Naive thymus-derived CD8-positive, alpha-beta T cell (primary cell): ENCODE measurements at places on chromosomes 12 and 14.

DNA sequence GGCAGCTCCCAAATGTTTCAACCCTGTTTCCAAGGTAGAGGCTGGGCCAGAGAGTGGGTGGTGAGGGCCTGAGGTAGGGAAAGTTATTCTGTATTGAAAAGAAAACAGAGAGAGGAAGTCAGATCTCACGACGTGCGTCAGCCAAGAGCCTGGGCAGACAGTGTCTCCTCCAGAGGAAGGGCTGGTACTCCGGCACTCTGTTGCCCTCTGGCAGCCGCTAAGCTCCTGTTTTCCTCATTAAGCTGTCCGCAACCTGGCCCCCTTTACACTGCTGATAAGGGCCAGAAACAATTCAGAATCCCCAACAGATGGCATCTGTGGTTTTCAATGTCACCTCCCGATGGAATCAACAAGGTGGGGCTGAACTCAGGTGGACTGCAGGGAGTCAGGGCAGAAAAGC is 26.0 kb upstream of the LTBP2 start:
- H3K27ac ChIP-seq = no peak overlapping the region
- H3K4me1 ChIP-seq = no peaks in the 10 kb centered on the region
- H3K36me3 ChIP-seq = no peaks in the 10 kb centered on the region
- no peak for DNase-seq

DNA sequence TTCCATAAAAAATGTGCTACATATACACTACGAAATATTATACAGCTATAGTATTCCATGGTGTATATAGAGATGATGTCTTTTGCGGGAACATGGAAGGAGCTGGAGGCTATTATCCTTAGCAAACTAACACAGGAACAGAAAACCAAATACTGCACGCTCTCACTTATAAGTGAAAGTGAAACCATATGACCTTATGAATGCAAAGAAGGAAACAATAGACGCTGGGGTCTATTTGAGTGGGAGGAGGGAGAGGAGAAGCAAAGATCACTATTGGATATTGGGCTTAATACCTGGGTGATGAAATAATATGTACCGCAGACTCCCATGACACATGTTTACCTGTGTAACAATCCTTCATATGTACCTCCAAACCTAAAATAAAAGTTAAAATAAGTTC is 142.8 kb downstream of the LRFN5 start:
- no peaks in the 10 kb centered on the region for H3K36me3 ChIP-seq
- H3K4me3 ChIP-seq = peak overlapping the region; percentile 77
- H3K27ac ChIP-seq = peak overlapping the region; percentile 90
- H3K27me3 ChIP-seq = no peaks in the 10 kb centered on the region
- peaks cover 19% of the 10 kb centered on the region for H3K4me1 ChIP-seq
- DNase-seq = peak; percentile 42

DNA sequence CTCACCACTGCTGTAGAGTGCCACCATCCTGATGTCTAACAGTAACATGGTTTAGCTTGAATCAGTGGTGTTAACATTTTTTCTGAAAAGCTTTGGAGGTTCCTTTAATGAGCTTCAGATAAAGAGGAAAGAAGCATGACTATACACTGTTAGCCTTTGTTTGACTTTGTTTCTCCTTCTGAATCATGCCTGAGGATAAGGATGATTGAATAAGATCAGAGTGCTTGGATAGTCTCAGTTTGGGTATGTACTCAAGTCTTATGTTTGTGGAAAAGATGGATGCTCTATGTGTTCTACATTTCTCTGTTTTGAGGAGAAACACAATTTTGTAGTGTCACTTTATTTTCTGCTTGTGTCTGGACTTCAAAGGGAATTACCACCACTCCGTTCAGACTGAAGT is 42.0 kb downstream of the GPATCH2L start:
- no peak for DNase-seq
- no peak overlapping the region for H3K4me3 ChIP-seq
- H3K27ac ChIP-seq = no peak overlapping the region
- H3K36me3 ChIP-seq = peaks cover 47% of the 10 kb centered on the region
- H3K4me1 ChIP-seq = peaks cover 17% of the 10 kb centered on the region
- H3K27me3 ChIP-seq = no peaks in the 10 kb centered on the region

- H3K4me3 ChIP-seq = no peak overlapping the region
- no peak overlapping the region for H3K27ac ChIP-seq
- DNase-seq = no peak
- peaks cover 2% of the 10 kb centered on the region for H3K27me3 ChIP-seq
- no peaks in the 10 kb centered on the region for H3K36me3 ChIP-seq
- no peaks in the 10 kb centered on the region for H3K4me1 ChIP-seq
Measured at GRCh38 chr12:85755760-85756159, 80.4 kb downstream of the RASSF9 start.

GRCh38 chr14:45610318-45610717 is 357.3 kb upstream of the MIS18BP1 start:
- no peaks in the 10 kb centered on the region for H3K36me3 ChIP-seq
- no peak overlapping the region for H3K4me3 ChIP-seq
- no peaks in the 10 kb centered on the region for H3K27me3 ChIP-seq
- H3K27ac ChIP-seq = no peak overlapping the region
- H3K4me1 ChIP-seq = no peaks in the 10 kb centered on the region
- DNase-seq = no peak

DNA sequence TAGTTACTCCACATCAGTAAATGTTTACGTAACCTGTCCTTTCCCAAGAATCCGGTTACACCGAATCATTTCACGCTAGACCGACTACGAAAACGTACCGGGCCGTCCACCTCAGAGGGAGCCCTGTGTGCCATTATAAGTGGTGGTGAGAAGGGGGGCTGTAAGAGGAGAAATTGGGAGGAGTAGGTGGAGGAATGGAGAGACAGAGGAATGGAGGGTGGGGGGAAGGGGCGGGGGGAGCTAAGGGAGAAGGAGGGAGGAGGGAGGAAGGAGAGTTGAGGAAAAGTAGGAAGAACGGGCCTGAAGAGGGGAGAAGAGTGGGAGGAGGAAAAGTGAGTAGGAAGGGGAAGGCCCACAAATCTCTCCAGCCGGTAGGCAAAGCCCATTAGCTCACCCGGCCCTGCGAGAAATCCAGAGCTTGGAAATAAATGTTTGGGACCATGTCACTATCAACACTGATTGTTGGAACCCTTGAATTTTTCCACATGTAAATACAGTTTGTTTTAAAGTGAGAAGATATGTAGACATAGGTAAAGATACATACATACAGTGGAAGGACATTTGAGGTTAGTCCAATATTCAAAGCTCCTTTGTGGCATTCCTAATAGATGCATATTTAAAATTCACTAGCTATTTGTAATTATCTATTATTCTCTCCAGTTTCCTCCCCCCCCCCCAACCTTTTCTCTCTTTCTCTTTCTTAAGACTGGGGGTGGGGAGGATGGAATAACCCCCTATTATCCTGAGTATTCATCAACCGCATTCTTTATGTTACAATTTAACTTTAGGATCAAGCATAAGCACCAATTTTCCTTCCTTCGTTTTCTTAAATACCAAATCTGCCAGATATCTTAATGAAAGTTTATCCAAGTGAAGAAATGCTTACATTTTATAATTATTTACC is 2.1 kb upstream of the FOXG1 start:
- H3K27me3 ChIP-seq = peaks cover 69% of the 10 kb centered on the region
- no peak overlapping the region for H3K4me3 ChIP-seq
- peaks cover 14% of the 10 kb centered on the region for H3K4me1 ChIP-seq
- DNase-seq = no peak
- H3K27ac ChIP-seq = no peak overlapping the region
- peaks cover 26% of the 10 kb centered on the region for H3K36me3 ChIP-seq

DNA sequence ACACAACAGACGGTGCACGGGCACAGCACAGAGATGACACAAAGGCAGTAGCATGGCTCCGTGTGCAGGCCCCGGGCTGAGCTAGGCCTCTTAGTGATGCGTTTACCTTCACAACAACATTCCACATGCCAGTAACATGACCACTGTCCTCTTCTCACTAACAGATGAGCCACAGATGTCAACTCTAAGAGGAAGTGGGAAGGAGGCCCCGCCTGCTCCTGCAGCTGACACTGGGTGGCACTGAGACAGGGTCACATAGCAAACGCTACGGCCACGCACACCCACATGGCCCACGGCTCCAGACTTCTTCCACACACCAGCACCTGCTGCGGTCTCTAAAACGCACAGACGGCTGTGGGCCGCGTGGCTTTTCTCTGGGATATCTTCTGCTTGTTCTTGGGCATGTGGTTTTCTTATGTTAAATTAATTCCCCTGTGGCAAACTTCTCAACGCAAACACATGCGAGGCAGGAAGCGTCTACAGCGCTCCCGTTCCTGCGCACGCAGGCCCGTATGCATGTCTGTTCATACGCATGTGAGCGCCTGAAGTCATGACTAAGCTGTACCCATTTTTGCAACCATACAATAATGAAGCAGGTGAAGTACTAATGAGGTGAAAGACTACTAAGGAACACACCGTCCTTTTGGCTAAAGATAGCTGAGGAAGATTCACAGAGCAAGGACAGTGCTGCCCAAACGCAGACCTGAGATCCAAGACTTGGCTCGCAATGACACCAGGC is 26.8 kb downstream of the AMN start:
- H3K4me1 ChIP-seq = peaks cover 32% of the 10 kb centered on the region
- H3K36me3 ChIP-seq = no peaks in the 10 kb centered on the region
- peak; percentile 56 for DNase-seq
- H3K27me3 ChIP-seq = no peaks in the 10 kb centered on the region

GRCh38 chr12:114949058-114949820 is 265.3 kb upstream of the TBX3 start:
- H3K4me3 ChIP-seq = no peak overlapping the region
- no peaks in the 10 kb centered on the region for H3K36me3 ChIP-seq
- no peak overlapping the region for H3K27ac ChIP-seq

DNA sequence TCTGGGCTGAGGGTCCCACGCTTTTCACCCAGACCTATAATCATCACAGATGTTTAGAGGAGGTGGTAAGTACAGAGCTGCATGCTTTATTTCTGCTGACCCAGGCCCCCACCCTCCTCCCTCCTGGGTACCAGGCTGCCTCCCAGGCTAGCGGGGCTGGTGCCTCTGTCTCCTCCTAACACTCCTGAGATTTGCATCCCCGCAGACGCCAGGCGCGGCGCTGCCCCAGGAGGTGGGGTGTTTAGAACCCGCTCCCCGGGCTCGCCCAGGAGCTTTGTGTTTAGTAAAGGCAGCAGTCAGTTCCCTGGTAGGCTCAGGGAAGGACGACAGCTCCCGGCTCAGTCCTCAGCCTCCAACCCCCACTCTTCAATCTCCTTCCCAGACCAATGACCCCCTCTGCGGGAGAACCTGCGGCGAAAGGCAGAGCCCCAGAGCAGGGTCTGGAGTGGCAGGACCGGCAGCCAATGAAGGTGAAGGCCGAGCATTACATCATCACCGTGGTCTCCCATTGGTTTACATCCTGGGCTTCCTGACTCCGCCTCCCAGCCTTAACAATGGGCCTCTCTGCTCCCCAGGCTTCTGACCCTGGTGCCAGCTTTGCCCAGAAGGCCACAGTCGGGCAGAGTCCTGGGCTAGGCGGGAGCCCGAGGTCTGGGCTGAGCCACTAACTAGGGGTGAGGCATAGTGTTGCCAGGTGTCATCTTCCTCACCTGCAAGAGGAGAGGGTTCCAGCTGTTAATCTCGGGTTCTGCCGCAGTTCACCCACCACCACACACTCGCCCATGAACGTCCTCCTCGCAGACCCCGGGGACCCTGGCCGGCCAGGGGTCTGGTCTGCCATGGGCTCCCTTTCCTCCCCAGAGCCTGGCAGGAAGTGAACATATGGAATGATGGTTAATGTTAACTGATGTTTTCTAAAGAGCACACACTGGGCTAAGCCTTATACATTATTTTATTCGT is 57.5 kb downstream of the CALM1 start:
- peaks cover 4% of the 10 kb centered on the region for H3K4me1 ChIP-seq
- no peak for DNase-seq

GRCh38 chr12:124786061-124786964 is 77.4 kb downstream of the SCARB1 start:
- no peaks in the 10 kb centered on the region for H3K36me3 ChIP-seq
- H3K4me1 ChIP-seq = no peaks in the 10 kb centered on the region
- H3K27ac ChIP-seq = no peak overlapping the region
- no peaks in the 10 kb centered on the region for H3K27me3 ChIP-seq
- no peak overlapping the region for H3K4me3 ChIP-seq
- DNase-seq = no peak

GRCh38 chr14:85296456-85297210 is 233.3 kb upstream of the FLRT2 start:
- no peaks in the 10 kb centered on the region for H3K4me1 ChIP-seq
- no peaks in the 10 kb centered on the region for H3K27me3 ChIP-seq
- H3K27ac ChIP-seq = no peak overlapping the region
- no peak overlapping the region for H3K4me3 ChIP-seq
- peaks cover 5% of the 10 kb centered on the region for H3K36me3 ChIP-seq

- peaks cover 43% of the 10 kb centered on the region for H3K27me3 ChIP-seq
- peaks cover 9% of the 10 kb centered on the region for H3K4me1 ChIP-seq
- H3K27ac ChIP-seq = no peak overlapping the region
Measured at GRCh38 chr14:95875831-95876760, 536 bp upstream of the TUNAR start.

- peaks cover 2% of the 10 kb centered on the region for H3K4me1 ChIP-seq
- H3K27me3 ChIP-seq = peaks cover 6% of the 10 kb centered on the region
- no peak overlapping the region for H3K27ac ChIP-seq
Measured at GRCh38 chr12:94736004-94736403, 85.6 kb upstream of the TMCC3 start.

- no peak for DNase-seq
- no peak overlapping the region for H3K27ac ChIP-seq
- no peaks in the 10 kb centered on the region for H3K4me1 ChIP-seq
- no peaks in the 10 kb centered on the region for H3K27me3 ChIP-seq
- H3K36me3 ChIP-seq = no peaks in the 10 kb centered on the region
- H3K4me3 ChIP-seq = no peak overlapping the region
Measured at GRCh38 chr12:104340925-104341611, 37.5 kb downstream of the EID3 start.

DNA sequence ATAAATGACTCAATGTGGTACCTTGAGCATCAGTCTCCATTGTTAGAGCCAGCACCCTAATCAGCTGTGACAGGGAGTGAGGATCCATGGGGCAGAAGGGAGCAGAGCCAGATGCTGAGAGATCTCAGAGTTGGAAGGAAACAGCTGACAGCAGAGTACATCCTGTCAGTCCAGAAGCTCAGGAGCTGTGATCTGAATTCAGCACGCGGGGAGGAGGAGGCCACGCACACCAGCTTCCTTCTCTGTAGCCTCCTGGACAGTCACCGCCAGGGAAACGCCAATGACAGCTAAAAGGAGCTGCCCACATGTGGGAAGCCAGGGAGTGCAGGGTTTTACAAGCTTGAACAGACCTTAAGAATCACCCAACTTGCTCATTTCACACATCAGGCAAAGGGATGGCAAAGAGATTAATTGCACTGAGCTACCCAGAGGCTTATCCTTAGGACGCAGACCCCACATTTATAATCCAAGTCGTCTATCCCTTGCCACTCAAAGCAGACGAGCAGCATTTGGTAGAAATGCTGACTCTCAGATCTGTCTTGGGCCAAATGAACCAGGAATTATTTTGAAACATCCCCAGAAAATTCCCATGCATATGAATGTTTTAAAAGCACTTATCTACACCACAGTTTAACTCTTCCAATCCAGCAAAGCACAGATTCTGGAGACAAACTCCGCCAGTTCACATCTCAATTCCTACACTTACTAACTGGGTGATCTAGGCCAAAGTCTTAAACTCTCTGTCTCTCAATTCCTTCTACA is 322.6 kb upstream of the TMTC1 start:
- no peak for DNase-seq
- no peaks in the 10 kb centered on the region for H3K4me1 ChIP-seq
- H3K27me3 ChIP-seq = no peaks in the 10 kb centered on the region
- H3K27ac ChIP-seq = no peak overlapping the region
- H3K36me3 ChIP-seq = no peaks in the 10 kb centered on the region
- H3K4me3 ChIP-seq = no peak overlapping the region

- H3K4me1 ChIP-seq = no peaks in the 10 kb centered on the region
- H3K4me3 ChIP-seq = no peak overlapping the region
- no peaks in the 10 kb centered on the region for H3K36me3 ChIP-seq
- H3K27me3 ChIP-seq = no peaks in the 10 kb centered on the region
Measured at GRCh38 chr12:84789184-84789583, 123.4 kb downstream of the SLC6A15 start.

GRCh38 chr14:72524295-72524629 is 369.6 kb downstream of the DPF3 start:
- DNase-seq = no peak
- H3K36me3 ChIP-seq = peaks cover 10% of the 10 kb centered on the region
- peaks cover 4% of the 10 kb centered on the region for H3K27me3 ChIP-seq
- H3K4me1 ChIP-seq = peaks cover 87% of the 10 kb centered on the region
